ENCODE measurements at places on chromosomes 5 and 9.

GRCh38 chr9:84880835-84881234 is 211.3 kb downstream of the NTRK2 start:
- no peak for DNase-seq

DNA sequence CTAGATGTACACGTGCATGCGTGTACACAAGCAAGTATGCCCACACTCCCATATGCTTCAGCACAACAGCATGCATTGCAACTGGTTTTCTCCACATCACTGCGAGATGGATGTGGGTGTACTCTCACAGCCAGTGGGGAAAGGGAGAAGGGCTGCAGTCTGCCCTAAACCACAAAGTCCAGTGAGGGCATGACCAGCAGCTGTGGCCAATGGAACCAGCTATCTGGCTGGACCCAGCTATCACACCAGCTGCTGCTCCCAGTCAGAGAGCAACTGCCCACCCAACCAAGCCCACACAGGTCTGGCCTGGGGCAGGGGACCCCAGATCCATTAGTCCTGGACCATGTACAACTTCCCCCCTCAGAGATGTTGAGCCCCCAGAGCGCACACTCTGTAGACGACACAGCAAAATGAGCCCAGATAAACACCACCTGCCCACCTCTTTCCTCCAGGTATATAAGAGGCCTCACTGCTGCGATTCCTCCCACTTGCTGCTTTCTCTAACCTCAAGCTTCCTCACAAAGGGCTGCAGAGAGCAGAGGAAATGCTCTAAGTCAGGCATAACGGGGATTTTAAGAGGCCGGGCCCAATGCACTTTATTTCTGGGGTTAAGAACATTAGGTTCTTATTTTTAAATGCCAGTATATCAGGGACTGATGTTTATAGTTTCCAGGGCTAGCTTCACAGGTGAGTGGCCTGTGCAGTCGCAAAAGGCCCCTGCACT is 39.0 kb downstream of the SHB start:
- DNase-seq: no peak

DNA sequence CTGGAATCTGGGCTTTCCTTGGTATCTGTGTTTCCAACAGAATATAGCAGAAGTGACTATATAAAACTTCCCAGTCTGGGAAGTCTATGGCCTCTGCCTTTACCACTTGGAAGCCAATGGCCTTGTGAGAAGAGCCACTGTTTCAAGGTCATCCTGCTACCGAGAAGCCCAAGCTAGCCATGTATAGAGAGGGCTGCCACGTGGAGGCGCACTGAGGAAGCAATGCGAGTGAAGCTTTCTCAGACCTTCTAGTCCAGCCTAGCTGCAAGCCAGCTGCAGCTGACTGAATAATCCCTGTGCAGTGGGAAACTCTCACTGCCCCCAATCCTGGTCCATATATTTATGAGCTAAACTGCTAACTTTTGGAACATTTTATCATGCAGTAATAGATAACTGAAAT is 661.8 kb upstream of the RIOK2 start:
- DNase-seq: no peak

GRCh38 chr9:4713849-4714248 is 27.2 kb downstream of the AK3 start:
- no peak for DNase-seq

- DNase-seq: no peak
Measured at GRCh38 chr5:136222580-136223235, 29.7 kb upstream of the SMIM32 start.

- DNase-seq: no peak
Measured at GRCh38 chr9:33375841-33376321, 26.5 kb downstream of the AQP7 start.

- no peak for DNase-seq
Measured at GRCh38 chr5:2695200-2695891, 56.1 kb downstream of the IRX2 start.

DNA sequence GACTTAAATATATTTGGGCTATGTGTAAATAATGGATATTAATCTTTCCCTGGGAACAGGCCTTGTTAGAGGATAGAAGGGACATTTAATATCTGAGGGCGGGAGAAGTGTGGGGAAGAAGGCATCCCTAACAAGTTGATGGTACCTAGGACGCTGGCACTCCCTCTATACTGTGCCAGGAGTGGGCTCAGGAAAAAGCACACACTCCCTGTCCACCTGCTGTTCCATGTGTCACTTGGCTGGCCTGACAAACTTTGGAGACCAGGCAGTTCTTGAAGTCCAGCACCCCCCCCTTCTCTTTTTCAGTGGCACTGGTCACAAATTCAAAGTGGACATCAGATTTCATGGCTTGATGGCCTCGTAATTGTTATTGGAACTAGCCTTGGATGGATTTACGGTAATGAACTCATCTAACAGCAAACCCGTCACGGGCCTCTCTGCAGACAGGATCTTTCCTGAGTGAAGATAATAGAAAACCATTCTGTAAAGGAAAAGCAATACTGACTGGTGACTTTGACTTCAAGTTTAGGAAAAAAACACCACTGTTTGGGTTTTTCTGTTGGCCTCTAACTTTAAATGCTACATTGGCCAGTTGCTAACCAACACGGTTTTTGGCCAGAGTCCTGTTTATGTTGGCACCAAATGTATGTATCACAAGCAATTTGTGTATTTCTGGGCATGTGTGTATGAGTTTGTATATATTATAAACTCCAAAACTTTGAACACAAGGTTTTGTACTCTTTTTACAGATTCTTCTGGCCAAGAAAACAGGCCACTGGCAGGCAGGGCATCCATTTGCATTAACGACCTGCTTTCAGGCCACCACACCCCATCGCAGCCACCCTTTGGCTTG is 552.6 kb downstream of the CCDC171 start:
- DNase-seq: no peak

- no peak for DNase-seq
Measured at GRCh38 chr5:465591-466403, 22.8 kb downstream of the EXOC3 start.

- DNase-seq: no peak
Measured at GRCh38 chr5:143128412-143129071, 274.9 kb downstream of the NR3C1 start.

DNA sequence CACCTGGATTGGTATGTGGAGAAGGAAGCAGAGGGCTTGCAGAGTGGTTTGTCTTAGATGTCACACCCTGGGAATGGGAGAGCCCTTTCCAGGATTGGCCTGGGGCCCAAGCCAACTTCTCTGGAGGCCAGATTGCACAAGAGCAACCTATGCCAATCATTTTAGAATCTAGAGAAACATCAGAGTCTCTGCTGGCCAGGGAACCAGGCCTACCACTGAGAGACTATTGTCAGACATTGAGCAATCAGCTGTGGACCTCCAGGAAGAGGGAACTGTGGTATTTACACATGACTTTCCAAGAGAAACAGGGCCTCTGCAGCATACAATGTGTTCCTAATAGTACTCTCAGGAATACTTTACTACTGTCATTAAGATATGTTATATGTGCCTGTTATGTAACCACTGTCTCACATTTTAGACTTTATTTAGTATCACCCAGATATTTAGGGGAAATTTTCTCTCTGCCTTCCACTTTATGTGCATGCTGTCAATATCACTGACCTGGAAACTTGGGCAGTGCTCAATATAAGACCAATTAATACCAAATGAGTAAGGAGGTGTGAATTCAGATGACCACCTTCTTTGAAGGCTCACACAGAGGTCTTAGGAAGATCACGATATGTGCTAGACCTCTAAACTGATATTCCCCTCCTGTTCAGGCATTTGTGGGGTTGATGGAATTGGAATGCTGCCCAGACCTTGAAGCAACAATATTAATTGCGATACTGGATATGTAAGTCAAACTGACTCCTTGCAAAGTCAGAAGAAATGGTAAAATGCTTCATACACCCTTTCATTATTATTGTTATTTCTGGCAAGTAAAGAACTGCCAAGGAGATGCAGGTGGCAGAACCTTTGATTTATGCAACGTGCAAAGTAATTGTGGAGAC is 20.5 kb upstream of the CCL28 start:
- no peak for DNase-seq

DNA sequence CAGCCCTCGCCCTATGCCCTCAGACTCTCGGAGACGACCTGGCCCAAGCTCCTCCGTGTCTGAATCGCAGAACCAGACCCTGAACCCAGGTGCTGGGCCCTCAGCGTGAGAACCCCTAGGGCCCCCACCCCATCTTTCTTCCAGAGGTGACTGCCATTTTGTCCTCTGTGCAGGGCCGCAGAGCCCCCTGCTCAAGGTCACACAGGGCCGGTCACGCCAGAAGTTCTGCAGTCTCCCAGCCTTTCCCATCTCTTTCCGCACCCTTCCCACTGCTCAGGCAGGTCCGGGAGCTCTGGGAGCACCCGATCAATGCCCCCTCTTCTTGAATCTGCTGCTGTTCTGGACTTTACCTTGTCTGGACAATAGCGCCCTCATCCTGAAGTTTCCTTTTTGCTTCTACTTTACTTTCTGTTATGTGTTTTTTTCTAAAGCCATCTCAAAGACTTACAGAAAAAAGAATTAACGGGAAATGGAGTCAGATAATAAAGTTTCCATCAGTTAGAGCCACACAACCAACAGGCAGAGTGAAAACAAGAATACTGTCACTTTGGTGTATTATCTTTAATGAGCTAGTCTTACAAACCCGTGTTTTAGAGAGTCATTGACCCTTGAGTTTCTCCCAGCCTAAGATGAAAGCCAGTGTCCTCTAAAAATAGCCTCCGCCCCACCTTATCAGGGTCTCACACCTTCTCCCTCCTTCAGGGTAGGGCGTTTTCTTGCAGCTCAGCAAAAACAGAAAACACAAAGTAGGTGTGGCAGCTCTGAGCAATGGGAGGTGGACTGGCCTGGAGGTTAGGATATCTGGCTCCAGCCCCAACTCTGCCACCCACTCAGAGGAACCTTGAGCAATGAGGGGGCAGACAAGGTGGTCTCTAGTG is 1.8 kb downstream of the TMOD1 start:
- no peak for DNase-seq

DNA sequence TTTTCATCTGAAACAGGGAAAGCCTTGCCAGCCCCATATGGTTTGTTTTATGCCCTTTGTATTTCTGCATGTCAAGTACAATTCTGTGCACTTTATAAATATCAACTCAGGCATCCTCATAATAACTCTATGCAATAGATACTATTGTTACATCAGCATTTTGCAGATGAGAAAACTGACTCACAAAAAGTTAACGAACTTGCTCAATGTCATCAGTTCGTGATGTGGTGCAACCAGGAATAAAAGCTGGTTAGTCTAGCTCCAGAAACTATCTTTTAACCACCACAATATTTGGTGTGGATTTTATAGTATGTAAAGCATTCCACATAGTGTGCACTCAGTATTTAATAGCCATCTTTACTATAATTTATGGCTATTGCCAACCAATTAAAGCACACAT is 134.9 kb downstream of the MRPS30 start:
- DNase-seq: no peak

GRCh38 chr9:84655447-84655846 is 14.1 kb upstream of the NTRK2 start:
- no peak for DNase-seq

DNA sequence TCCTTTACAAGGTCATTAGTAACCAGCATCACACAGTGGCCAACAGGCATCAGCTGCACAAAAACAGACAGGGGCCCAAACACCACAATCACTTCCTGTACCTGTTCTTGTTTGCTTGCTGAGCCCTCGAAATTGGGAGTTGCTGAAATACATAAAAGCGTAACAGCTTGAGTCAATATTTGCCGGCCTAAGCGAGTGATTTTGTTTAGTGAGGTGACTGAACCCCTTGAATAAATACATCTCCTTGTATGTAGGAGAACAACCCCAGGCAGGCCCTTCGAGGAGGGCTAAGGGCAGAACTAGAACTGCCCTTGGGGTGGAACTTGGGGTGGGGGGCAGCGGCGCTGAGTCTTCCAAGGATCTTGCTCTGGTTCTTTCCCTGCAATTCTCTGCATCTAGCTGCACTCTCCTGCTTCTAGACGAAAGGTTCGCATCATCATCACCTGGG is 502.5 kb downstream of the RASEF start:
- DNase-seq: no peak

GRCh38 chr5:170520372-170520771 is 16.6 kb downstream of the KCNIP1 start:
- DNase-seq: no peak

DNA sequence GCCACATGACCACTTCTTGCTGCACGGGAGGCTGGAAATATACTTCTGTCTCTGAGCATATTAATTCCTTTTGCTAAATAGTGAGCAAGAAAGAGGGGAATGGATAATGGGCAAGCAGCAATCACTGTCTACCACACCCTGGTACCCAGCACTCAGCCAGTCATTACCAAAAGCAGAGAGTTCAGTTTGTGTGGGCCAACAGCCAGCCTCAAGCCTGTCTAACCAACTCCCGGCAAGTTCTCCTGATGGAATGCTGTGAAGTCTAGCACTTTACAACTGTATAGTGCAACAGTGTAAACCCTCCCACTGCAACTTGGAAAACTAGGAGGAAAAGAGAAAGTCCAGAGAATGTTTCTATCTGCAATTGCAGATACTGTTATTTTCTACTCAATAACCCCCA is 47.8 kb downstream of the PLK2 start:
- no peak for DNase-seq

All from T1000 (cell line).